ENCODE measurements at places on chromosomes 7 and 10.
A peak's percentile ranks its signal among the peaks of the same experiment; 100 is the strongest.

- no peak for DNase-seq
Observed at GRCh38 chr7:128174386-128174785, 66.7 kb upstream of the LEP start.

GRCh38 chr7:24982917-24983316, 2.9 kb upstream of the OSBPL3 start:
- DNase-seq, result no peak

DNA sequence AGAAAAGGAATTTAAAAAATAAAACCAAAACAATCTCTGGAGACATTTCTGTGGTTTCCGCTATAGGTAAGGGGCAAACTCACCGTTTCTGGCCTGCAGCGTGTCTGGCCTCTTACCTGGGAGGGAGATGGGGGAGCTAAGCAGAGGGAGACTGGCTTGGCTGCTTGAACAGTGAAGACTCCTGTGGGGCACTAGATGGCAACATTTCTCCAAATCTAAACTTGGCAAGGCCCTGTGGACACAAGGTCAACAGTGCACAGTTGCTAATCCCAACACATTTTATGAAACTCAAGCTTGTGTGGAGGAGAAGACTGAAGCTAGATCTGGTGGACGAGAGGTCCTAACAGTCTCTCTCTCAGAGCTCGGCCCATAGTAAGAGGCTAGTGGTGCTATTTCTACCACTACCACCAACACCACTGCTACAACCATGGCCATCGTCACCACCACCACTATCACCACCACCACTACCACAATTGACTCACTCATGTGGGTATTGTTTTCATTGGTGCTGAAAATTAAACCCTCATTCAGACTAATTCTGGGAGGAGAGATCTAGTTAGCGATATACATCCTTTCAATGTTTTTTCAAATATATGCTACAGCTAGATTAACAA, 28.4 kb upstream of the CDHR3 start:
- peak; percentile 86 for DNase-seq

DNA sequence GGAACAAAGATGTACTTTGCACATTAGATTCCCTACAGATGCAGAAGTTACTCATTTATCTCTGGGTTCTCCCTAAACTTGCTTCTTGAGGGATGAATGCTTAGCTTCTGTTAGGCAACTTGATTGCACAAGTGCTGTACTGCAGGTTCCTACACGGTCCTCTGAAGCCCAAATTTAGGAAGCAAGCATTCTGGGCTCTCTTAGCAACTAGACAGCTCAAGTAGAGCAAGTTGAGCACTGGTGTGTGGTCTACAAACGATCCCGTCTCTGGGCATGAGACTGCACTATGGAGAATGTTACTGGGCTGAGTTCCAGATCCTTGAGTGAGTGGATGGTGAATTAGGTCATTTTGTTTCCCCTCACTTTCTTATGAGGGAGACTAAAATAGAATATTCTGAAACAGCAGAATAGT, 14.3 kb downstream of the SEMA3D start:
- DNase-seq, result no peak

GRCh38 chr10:71005337-71006305, 117.3 kb upstream of the PCBD1 start:
- no peak for DNase-seq

GRCh38 chr7:326273-326672, 36.3 kb downstream of the FOXL3 start:
- no peak for DNase-seq

DNA sequence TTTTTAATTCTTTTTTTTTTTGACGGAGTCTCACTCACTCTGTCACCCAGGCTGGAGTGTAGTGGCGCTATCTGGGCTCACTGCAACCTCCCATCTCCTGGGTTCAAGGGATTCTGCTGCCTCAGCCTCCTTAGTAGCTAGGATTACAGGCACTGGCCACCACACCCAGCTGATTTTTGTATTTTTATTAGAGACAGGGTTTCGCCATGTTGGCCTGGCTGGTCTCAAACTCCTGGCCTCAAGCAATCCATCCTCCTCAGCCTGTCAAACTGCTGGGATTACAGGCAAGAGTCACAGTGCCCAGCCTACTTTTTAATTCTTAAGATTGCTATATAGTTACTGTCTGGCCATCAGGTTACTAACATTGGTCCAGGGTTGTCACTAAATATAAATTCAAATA, 59.6 kb downstream of the ZNF277 start:
- DNase-seq, result no peak

DNA sequence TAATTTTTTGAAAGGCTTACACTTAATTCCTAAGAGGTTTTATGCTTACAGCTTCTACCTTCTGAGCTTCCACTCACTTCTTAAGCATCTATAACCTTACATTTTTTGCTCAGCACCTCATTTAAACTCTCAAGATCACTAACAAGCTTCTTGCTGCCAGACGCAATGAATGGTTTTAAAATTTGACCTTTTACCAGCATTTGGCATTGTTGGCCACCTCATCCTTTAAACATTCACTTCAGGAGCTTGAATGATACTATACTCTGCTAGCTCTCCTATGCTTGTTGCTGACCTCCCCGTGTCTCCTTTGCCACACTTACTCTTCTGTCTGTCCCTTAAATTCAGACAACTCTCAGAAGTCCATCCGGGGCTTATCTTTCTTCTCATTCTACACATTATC, 37.7 kb upstream of the ODAD2 start:
- no peak for DNase-seq

DNA sequence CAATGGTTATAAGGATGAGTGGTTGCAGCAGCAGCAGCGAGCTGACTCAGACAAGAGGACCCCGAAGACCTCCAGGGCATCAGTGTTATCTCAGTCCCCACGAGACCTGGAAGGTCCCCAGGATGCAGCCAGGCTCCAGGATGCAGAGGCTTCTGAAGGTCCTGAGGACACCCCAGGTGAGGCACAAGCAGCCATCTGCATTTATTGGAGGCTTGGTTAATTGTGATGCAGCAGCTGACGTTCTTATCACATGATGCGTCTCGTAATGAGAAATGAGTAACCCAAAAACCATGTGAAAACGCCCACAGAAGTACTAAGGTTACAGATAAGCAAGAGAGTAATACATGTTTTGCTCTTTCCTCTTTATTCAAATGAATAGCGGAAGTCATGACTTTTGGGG, 17.4 kb downstream of the C7orf57 start:
- DNase-seq, result no peak

All from NCI-H1417 (cell line).